ENCODE measurements at places on chromosomes 2 and 18.

DNA sequence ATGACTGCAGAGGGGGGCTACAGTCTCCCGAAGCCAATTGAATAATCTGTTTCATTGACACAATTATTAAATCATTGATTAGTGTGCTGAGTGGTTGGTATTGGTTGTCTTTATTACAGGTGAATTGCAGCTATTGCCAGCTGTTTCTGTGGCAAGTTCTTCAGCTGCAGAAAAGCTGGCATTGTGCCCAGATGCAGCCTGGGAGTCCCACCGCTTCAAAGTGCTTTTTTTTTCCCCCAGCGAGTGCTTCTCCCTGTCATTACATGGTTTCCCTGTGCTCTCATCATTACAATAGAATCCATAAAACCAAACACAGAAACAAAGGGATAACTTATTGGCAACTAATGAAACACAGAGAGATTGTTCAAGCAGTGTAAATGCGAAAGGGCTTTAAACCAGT is 164.7 kb downstream of the GRB14 start:
- peak; percentile 22 for DNase-seq

DNA sequence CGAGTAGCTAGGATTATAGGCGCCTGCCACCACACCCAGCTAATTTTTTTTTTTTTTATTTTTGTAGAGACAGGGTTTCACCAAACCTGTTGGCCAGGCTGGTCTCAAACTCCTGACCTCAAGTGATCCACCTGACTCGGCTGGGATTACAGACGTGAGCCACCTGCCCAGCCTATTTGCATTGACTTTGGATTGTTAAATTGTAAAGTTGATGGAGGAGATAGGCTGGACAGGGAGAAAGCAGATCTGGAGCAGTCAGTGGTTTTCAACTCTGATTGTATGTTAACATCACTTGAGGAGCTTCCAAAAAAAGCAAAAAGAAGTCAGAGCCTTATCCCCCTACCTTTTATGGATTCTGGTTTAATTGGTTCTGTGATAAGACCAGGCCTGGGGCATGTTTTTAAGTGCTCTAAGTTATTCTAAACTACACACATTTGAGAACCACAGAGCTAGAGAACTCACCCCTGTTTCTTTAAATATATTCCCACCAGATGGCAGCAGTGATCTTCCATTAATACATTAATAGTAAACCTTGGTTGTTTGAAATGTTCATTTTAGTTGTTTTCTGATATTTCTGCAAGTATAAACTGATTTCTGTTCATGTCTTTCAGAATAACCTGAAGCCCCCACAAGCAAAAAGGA is 7.5 kb downstream of the C2orf49 start:
- no peak for DNase-seq

- DNase-seq = no peak
These were observed 265.1 kb upstream of the OSR1 start for GRCh38 chr2:19623488-19623887.

GRCh38 chr2:240451108-240451611 is 15.7 kb downstream of the GPC1 start:
- no peak for DNase-seq

DNA sequence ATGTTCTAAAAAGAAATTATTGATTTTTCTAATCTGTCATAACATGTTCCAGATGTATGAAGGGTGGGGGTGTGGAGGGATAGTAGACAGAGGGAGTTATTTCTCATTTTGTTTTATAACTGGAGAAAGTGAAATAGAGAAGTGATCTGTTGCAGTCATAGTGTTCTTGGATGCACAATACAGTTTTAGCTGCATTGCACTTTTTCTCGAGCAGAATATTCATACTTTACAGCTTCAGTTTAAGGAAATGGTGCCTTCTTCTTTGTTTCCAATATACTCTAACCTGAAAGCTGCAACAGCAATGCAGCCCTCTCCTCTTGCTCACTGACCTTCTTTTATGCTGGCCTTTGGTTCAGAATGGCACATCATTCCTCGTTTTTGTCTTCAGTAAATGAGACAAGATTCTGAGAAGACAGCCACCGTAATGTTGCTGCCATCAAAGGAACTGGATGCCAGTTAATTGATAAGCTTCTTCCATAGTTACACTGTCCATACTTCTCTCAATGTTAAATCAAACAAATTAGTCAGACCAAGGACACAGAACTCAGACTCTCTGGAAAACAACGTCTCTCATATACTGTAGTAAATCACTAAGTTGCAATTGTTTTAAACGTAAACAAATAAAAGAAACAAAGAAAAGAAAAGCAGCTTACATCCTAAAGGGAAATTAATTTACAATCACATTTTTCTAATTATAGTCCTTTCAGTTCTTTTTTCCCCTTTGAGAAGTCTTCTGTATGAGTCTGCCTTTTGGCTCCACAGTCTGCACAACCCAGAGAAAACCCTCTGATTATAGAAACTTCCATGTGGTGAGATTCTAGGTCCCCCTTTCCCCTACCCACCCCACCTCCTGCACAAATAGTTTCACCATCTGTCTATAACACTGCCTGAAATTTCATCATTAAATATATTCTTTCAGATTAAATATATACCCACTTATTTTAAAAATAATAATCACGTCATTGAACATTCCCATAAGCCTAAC is 97.4 kb upstream of the UGP2 start:
- DNase-seq = no peak

GRCh38 chr2:69965756-69966445 is 4.5 kb upstream of the ASPRV1 start:
- no peak for DNase-seq

DNA sequence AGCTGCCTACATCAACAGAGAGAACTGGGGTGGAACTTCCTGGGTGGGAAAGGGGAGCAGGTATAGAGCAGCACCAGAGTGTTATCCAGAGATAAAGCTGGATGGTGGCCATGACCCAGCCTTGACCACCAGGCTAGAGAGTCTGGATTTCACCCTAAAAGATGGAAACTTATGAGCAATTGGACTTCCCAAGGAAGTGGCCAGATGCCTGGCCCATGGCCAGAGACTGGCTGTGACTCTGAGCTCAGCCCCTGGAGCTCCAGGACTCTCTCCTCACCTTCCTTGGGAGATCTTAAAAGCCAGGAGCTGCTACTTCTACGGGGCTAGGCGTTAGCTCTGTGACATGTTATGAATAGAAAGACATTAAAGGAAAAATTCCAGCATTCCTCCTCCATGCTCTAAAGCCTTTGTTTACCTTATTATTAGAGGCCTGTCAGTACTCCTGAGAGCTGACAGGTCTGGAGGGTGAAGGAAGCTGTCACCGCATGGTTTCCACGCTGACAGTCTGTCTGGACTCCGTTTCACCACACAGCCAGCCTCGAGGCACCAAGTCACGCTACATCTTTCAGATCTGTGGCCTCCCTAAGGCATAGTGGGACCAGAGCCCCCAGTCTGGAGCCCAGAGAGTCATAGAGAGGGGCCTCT is 260.0 kb upstream of the SIX2 start:
- no peak for DNase-seq

GRCh38 chr2:23803965-23804542 is 122.9 kb downstream of the ATAD2B start:
- DNase-seq = peak; percentile 56

DNA sequence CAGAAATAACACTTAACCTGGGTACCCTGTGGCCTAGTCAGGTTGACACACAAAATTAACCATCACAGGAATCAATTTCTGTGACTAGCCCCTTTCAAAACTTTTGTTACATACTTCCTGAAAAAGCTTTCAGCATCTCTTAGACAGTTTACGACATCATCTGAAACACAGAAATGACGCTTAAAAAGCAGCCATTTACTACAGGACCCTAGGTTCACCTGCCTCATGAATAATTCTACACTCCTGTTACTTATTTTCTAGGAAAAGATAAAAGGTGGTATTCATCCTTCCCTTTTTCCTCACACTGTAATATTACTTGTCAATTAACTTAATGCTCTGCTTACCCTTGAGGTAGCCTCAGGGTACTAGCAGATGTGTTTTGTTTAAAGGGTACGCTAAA is 388.4 kb downstream of the IRS1 start:
- no peak for DNase-seq

- DNase-seq = no peak
These were observed 89.9 kb downstream of the UBE2E3 start for GRCh38 chr2:181070119-181070835.

GRCh38 chr2:58594762-58595161 is 353.6 kb upstream of the FANCL start:
- DNase-seq = no peak

GRCh38 chr18:35005963-35006577 is 35.1 kb upstream of the MAPRE2 start:
- DNase-seq = peak; percentile 80

DNA sequence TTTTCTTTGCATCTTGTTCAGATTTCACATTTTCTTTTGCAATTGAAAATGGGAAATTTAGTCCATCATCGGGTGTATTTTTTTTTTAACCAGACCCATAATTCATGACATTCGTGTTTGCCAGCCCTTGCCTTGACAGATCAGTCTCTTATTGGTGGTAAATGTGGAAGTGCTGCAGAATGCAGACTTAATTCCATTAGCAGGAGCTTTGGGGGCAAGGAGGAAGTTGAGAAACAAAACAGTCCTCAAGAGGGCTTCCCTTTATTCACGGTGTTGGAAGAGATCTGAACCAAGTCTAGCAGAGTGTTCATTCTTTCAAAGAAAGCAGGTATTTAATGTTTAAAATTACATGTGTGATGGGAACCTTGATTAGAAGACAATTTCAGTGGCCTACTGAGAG is 16.6 kb upstream of the RPE start:
- DNase-seq = no peak

GRCh38 chr2:118865106-118865505 is 17.7 kb upstream of the EN1 start:
- peak; percentile 60 for DNase-seq

- DNase-seq = no peak
These were observed 786.2 kb upstream of the FANCL start for GRCh38 chr2:59027320-59027719.

DNA sequence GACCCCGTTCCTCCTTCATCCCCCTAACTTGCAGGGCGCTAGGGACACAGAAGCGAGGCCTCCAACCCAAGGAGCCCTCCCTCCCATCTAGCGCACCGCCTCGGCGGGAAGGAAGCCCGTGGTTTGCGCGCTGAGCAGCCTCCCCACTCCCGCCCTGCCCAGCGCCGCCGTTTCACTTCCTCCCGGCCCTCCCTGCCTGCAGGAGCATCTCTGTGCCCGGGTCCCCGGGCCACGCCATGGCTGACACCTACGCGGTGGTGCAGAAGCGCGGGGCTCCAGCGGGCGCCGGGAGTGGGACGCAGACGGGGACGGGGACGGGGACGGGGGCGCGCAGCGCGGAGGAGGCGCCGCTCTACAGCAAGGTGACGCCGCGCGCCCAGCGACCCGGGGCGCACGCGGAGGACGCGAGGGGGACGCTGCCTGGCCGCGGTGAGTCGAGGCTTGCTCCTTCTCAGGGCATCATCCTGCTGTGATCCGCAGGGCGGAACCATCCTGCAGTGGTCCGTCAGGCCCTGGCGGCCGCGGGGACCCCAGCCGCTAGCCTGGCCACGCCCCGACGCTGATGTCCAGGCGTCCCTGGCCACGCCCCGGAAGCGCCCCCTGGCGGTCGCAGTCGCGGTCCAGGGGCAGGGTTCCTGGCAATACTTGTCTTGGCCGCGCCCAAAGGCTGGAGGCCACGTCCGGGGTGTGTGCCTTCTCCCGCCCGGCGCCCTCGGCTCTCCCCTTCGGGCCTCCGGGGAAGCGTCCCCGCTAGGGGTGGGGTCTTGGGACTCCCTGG is 16.4 kb downstream of the PTPN18 start:
- DNase-seq = peak; percentile 91

DNA sequence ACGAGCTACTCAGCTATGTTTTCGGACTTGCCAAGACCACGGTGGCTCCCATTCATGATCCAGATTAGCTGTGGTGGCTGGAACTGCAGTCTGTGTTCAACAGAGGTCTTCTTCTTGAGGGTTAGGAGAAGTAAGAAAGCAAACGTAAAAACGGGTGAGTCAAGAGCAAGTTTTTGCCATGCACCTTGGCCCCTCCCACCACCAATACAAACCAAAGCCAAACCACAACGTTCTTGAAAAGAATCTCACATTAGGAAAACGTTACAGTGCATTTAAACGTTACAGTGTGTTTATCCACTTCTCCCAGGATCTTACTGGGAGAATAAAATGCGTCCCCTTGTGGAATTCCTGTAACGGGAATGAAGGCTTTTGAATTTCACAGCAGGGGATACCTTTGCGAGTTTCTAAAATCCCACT is 725 bp downstream of the FBXO48 start:
- DNase-seq = peak; percentile 9

DNA sequence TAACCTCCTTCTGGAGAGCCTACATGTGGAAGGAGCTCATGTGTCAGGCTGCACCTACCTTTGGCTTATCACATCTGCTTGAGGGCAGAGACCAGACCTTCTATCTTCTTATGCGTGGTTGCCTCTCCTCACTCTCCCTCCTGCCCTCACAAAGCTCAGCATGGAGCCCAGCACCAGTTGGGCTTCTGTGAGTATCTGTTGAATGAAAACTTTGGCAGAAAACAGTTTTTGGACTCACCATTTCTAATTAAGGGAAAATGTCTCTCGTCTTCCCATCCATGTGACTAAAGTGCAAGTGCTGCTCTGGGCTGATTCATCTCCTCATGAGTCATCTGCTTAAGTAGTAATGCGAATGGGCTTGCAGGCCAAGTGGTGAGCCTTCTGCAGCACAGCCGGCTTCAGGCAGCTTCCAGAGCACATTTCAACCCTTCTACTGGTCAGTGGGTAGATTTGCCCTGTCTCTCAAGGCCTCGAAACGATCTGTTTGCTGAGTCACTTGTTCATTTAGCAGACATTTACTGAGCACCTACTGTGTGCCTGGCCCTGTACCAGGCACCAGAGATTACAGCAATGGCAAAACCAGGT is 102.6 kb downstream of the VSNL1 start:
- no peak for DNase-seq

DNA sequence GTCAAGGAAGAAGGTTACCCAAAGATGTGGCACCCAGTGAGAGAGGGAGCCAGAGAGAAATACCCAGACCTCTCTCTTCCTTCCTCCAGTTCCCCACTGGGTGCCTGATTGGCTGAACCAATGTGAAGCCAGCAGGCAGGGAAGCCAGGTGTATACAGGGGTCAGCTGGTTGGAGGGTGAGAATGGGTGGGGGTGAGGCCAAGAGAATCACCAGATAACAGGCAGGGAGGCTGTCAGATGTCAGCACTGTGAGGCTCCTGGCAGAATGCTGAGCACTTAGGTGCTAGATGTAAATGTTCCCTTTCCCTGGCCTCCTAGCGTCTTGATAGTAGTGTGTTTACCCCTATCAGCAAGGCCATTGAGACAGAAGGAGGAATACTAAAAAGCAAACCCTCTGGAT is 104.0 kb upstream of the MGAT5 start:
- DNase-seq = no peak

DNA sequence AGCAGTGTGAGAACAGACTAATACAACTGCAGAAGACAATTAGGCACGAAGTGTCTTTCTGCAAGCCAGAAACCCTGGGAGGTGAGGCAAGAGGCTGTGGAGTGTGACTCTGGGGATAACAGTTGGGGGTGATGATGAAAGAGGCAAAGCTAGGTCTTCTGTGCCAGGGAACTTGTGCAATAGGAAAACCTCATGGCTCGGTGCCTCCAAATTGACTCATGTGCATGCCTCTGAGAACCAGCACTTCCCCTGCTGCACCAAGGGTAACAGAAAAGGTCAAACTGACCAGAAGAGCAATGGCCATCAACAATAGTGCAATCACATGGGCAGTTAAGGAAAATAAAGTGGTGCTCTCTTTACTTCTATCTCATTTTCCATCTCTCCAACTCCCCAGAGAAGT is 136.4 kb downstream of the SCG2 start:
- no peak for DNase-seq

Data from HEK293T (cell line).